Astrocyte of the cerebellum (primary cell): ENCODE measurements at places on chromosomes 5 and 9.
A peak's percentile ranks its signal among the peaks of the same experiment; 100 is the strongest.

DNA sequence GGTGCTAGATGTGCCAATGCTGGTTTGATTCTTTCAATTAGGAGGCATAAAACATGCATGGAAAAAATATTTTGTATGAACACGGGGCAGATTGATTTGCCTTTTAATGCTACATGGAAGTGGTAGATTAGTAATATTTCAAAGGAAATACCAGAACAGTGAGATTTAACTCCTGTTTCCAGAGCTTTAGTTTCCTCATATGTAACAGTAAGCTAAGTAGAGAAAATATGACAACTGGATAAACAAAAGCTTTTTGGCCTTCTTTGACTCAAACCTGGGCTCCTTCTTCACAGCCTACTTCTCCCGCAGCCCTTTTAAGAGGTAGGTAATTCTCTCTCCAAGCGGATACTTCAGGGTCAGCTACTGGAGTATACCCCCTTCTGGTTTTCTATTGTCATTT lies 254.2 kb upstream of the TRPC7 start:
- no peak for DNase-seq

DNA sequence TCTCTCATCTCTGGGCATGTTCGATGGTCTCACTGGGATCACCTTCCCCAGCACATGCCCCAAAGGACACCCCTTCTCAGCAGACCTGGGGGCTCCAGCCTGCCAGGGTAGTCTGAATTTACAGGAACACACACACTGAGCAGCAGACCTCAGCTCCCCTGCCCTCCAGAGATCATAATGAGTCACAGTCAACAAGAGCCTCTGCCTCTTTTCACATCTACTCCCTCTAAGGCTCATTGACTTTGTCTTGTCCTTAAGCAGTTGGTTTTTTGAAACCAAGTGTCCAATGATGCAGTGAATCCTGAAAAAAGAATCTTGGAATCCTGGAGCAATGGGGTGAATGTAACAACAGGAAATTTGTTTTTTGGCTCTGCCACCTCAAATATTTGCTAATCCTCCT lies 20.8 kb downstream of the GABBR2 start:
- no peak for DNase-seq

- DNase-seq = peak; percentile 77
Observed at GRCh38 chr5:137142764-137143605, 356.1 kb downstream of the SPOCK1 start.

GRCh38 chr5:6253846-6254245 lies 124.5 kb downstream of the MED10 start:
- DNase-seq = no peak
